ENCODE measurements at places on chromosomes 1 and 21.

GRCh38 chr1:22711071-22711470, 432 bp downstream of the EPHB2 start:
- DNase-seq: no peak

DNA sequence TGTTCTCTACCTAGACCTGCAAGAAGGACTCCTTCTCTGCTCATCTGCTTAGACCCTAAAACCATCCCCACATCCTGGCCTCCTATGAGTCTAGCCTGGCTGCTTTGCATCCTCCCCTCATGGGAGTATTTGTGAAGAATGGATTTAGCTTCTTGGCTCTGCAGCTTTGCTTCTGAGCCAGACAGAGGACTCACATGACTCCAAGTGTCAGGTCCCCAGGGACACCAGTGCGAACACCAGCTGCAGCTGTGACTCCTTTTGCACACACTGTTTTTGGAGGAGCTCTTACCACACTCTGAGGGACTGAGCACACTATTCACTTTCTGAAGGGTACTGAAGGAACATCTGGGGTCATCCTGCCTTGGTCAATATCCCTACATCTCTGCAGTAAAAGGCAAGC, 131.8 kb upstream of the SGIP1 start:
- peak; percentile 58 for DNase-seq

- no peak for DNase-seq
These were observed 107.7 kb downstream of the NIBAN1 start for GRCh38 chr1:184866586-184866985.

DNA sequence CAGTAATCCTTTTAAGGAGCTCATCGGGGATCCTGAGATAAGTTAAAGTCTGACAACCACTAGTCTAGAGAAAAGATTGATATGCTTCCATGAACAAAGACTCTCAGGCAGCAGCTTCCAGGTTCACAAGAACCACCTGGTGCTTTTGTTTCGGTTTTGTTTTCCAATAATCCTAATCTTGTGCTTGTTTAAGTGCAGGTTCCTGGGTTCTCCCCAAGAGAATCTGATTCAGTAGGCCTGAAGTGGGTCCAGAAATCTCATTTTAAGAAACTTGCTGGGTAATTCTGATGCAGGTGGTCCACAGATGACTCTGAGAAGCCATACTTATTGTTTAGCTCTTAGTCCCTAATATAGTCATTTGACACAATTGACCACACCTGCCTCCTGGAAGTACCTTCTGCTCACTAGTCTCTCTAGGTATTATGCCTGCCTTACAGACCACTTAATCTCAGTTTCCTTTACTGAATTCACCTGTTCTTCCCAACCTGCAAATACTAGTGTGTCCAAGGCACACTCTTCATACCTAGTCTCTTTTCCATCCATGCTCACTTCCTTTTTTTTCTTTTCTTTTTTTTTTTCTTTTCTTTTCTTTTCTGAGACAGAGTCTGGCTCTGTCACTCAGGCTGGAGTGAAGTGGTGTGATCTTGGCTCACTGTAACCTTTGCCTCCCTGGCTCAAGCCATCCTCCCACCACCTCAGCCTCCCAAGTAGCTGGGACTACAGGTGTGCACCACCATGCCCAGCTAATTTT, 20.5 kb upstream of the FRRS1 start:
- no peak for DNase-seq

DNA sequence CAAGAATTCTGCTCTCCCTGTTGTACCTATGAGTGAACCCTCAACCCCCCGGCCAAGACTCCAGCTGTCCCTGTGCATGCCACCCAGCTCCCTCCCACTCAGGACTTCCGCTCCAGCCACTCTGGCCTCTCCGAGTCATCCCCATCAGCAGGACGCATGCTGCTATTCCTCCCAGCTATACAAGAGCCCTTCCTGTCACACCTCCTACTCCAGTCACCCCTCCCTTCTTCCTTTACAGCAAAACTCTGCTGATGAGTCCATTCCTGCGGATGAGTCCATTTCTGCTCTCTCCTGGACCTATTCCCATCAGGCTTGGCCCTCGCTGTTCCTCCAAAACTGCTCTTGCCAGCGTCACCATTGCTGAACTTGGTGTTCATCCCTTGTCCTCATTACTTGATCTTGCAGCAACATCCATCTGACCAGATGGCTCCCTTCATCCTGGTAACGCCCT, 42.2 kb downstream of the H3-3A start:
- no peak for DNase-seq

DNA sequence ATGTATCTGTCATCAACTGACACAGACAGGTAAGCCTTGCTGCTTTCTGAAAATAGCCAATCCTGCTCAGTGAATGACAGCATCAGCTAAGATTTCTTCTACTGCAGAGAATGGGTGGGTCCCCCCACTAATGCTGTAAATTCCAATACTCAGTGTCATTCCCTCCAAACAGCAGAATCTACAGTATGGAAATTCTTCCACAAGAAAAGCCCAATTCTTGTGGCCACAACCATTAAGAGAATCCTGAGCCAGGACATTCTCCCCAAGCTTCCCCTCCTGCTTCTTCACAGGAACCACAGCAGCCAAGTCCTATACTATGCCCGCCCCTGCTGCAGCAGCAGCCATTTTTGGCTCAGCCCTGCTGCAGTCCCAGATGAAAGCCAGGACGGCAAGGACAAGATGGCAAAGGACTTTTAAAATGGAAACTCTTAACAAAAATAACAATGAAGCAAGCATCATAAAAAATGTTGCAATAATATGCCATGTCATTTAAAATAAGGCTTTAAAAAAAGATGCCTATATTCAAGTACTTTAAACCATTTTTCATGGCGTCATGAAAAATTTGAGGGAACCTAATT, 26.8 kb downstream of the EIF4G3 start:
- DNase-seq: no peak

DNA sequence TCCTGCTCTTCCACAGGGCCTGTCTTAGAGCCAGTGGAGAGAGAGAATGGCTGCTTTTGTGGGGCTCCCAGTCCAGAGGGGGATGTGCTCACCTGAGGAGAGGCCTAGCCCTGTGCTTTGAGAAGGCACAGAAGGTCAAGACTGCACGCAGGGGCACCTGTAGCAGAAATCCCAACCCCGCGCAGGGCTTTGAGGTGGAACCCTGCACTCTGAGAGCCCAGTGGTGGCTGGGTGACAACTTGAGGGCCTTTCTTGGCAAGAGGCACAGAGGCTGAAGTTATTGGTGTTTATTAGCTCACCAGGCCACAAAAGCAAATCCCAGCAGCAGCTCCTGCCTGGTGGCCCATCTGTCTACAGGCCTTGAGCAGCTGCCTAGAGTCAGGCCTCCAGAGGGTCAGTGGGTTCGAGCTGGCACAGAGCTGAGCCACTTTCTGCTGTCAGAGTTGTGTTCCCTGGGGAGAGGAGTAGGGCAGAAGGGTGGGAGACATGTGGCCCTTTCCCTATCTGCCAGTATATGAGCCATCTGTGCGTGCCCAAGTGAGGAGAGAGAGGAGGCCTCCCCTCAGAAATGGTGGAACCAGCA, 31.4 kb downstream of the SZRD1 start:
- DNase-seq: peak; percentile 68

GRCh38 chr1:108200687-108201051, 526 bp upstream of the SLC25A24 start:
- peak; percentile 48 for DNase-seq

DNA sequence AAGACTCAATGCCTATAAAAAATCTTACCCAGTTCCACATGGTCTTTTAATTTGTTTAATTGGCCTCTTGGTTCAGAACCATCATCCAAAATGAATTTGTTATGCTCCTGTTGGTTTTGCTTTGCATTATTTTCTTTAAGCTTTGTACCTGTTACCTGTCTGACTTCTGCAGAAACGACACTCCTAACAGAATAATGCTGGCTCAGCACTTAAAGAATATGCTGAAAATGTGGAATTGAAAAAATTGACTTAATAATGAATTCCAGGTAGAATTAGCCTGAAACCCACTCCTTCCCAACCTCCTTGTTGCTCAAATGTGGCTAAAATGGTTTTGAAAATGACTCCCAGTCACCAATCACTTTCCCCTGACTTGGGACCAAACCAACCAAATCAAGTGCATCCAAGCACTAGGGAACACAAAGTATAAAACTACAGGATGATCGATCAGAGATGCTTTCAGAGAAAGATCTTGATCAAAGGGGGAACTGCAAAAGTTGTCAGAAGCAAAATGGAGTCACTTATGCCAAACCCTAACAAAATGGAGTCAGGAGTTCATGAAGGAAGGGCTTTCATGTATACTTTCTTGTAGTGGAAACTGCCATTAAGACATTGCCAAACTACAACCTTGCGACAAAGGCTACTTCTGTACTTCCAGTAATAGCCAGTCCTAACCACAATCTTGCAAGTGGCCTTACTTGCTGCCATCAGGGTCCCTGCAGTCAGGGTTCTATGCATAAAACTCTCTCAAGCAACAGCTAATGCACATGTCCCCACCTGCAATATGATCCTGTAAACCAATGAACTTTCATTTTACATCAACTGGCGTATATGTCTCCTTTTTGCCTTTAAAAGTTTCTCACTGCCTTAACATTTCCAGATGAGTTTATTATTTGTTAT, 5.4 kb downstream of the GBP7 start:
- DNase-seq: no peak

GRCh38 chr21:38766987-38767722, 38.6 kb upstream of the ETS2 start:
- DNase-seq: no peak

Data from NCI-H446 treated with DMSO at 0.1 percent for 48 hours (cell line).